ENCODE measurements at places on chromosomes 1 and 21.

DNA sequence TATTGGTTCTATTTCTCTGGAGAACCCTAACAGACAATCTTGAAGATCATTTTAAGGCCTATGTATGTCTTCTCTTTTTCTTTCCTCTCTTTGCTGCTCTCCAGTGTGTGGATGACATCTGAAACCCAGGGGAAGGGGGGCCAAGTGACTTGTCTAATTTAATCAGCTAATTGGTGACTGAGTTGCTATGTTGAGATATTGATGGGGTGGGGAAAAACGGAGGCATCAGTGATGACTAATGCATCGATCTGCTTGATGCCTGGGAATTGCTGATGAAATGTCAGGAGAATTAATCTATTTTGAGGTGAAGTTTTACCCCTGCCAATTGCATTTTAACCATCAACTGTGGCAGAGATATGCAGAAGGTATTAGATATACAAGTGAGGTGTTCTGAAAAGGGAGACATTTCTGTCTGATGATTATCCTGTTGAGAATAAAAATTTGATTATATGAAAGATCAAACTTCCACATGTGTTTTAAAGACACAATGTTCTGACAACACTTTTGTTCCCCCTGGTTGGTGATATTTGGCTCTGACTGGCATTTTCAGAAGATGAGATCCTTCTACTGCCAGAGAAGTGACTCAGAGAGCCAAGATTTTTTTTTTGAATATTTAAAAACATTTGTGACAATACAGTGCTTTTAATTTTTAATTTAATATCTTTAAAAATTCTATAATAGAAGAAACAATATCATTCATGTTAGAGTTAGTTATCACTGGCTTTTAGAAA lies 18.7 kb upstream of the PTGFR start:
- DNase-seq = no peak

GRCh38 chr1:244450597-244451538 lies 841 bp downstream of the ADSS2 start:
- no peak for DNase-seq

GRCh38 chr1:40664791-40665190 lies 691 bp downstream of the RIMS3 start:
- DNase-seq = no peak

DNA sequence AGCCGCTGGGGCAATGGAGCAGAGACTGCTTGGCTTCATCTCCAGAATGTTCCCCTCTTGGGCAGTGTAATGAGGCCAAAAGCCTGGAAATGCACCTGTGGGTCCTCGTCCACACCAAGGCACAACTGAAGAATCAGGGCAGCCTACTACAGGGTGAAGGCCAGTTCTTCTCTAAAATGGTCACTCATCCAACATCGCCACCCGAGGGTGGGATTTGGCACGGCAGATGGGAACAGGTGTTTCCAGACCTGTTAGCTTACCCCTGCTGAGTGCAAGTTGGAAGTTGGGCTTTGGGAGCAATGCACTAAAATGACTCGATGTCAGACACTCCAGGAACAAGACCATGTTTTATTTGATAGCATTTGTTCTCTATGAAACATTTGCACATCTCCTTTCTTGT lies 543.7 kb downstream of the NPHP4 start:
- DNase-seq = no peak

DNA sequence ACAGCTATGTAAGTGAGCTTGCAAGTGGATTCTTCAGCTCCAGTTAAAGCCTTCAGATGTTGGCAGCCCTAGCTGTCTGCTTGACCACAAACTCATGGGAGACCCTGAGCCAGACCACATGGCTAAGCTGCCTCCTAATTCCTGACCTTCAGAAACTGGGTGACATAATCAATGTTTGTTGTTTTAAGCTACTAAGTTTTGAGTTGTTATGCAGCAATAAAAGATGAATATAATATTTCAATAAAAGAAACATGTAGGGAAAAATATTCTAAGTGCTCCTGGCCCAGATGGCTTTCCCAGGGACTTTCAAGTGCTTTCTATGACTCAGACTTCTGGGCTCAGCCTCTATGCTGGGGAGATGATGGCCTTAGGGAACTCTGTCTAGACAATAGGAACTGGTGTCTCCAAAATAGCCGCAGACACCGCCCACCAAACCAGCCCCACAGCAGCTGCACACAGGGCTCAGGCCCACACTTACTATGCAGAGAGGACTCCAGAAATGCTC lies 20.3 kb upstream of the AZIN2 start:
- DNase-seq = no peak

DNA sequence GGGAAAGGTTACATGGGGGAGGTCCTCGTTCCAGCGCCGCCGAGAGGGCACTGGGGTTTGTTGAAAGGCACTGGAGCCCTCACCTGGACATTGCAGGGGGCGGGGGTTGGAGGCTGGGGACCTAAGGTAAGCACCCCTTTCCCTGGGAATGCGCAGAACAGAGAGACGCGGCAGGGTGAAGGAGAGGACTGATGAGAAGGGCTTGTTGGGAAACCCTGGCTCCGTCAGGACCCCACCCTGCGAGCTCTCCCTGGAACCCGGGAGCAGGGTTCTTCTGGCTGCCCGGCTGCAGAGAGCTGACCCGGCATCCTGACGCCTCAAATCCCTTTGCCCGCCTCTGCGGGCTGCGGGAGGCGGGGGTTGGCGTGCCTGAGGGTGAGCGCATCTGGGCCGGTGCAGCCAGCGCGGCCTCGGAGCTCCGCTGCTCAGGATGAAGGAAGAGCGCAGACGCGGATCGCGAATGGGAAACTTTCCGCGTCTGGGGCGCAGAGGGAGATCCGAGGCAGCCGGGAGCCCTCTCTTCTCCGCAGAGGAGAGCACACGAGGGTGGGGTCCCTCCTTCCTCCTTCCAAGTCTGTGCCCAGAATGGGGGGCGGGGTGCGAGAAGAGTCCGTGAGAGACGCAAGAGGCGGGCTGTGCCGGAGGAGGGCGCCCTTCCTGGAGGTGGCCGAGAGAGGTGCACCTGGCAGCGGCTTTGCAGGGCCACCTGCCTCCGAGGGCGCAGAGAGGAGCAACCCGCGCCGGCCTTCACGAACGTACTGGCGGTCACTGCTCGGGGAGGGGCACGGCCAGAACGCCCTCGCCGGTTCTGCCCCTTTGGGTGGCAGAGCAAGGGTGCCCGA lies 2.4 kb downstream of the IGSF21 start:
- DNase-seq = no peak

- no peak for DNase-seq
Observed at GRCh38 chr1:187696073-187696472, 867.3 kb downstream of the PLA2G4A start.

- DNase-seq = no peak
Observed at GRCh38 chr1:21783679-21784603, 992 bp upstream of the USP48 start.

- peak; percentile 36 for DNase-seq
Observed at GRCh38 chr1:89724369-89725010, 91.6 kb downstream of the LRRC8C start.

DNA sequence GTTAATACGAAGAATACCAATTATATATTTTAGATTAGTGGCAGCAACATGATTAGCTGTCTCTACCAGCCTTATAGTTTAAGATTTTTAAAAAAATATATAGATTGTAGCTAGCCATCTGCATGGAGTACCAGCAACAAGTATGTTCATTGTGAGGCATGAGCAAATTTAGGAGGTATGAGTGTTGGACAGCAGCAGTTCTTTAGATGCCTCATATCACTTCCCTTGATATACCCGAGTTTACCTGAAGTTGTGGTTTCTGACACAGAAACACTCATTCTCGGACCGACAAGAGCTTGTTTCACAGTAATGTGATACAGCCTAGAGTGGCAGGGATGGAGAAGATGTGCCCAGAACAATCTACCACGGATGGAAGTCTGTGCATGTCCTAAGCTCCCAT lies 69.1 kb downstream of the RGS18 start:
- DNase-seq = no peak

DNA sequence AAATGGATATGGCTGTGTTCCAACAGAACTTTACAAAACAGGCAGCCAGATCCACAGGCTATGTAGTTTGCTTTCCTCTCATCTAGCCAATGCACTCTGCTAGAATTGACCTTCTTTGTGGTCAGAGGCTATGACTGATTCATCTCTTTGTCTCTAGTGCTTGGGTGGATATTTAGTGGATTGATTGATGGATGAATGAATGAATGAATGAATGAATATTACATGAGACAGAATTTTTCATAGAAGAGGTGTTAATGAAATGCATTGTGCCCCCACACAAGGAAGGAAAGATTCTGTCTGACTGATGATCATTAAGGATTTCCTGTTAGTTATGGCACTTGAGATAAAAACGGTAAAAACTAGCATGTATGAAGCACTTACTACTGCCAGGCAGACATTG lies 50.5 kb upstream of the ZYG11A start:
- no peak for DNase-seq
